ENCODE measurements at places on chromosomes 6 and 20. TPM values are rescaled to one million over a fixed set of nuclear protein-coding genes. Genes with fewer than 3 reads are reported as not detected.

Gene APCDD1L
- total RNA-seq: not detected

Gene CYP24A1
- total RNA-seq: 0.93 TPM

Gene CD24
- total RNA-seq: 352 TPM

Gene NNAT
- total RNA-seq: 113 TPM

Gene SHLD1
- 5.0 TPM for total RNA-seq

Gene TSPO2
- not detected for total RNA-seq

Gene GPR6
- not detected for total RNA-seq

Gene PNPLA1
- total RNA-seq: not detected

Gene C20orf202
- total RNA-seq: 0.18 TPM

Gene FILIP1
- 0.79 TPM for total RNA-seq

Gene MAS1
- not detected for total RNA-seq

Gene MYBL2
- 124 TPM for total RNA-seq

Gene CD2AP
- 12.5 TPM for total RNA-seq

Gene ARFGEF3
- 0.30 TPM for total RNA-seq

Gene F13A1
- 0.39 TPM for total RNA-seq

Gene GJE1
- not detected for total RNA-seq

Gene UBE2C
- total RNA-seq: 202 TPM

Gene CFB
- not detected for total RNA-seq

Gene TSHZ2
- 8.5 TPM for total RNA-seq

Gene HLA-DMB
- 0.59 TPM for total RNA-seq

Gene CEP43
- total RNA-seq: 36.5 TPM

Gene CCNC
- 45.5 TPM for total RNA-seq
